Adrenal gland (tissue), 19 donors: ENCODE measurements at places on chromosomes 2 and 18. TPM values are rescaled to one million over a fixed set of nuclear protein-coding genes. Genes with fewer than 3 reads are reported as not detected.

DNA sequence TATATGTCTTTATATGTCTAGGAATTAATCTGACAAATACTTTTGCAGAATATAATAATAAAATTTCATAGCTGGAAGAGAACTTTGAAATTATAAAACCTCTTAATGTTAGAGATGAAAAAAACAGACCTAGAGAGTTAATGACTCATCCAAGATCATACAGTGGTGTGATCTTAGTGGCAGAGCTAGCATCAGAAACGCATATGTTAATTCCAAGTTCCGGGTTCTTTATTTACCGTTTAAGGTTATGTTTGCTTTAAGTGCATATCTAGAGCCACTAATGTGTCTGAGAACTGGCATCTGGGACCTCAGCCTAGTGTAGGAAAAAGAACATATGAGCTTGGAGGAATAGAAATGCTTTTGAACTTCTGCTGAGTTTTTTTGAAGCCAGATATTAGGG, 24.3 kb downstream of the CERS6 start:
- DNase-seq = no peak

DNA sequence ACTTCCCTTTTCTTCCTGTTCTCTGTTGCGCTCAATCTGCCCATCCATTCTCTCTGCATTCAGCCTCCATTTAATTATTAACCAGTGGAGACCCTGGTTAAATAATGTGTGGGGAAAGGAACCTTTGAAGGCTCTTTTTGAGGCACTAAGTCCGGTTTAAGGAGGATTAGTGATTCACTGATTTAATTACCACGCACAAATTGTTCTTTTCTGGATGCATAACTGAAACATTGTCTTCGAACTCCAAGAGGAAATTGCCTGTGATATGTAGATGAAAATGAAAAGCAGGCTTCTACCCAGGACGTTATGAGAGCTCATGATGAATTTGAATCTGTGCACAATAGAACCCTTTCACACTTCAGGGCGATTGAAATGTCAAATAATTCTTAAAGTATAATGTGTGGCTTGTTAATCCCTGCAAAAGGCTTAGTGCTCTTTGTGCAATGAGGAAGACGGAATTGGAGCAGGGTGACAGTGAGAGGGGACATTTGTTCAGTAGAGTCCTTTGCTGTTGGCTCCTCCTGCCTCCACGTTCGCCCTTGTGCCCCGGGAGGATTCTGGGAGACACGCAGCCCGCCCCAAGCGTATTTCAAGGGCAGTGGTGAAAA, 51.1 kb upstream of the ZNF236 start:
- no peak for DNase-seq

DNA sequence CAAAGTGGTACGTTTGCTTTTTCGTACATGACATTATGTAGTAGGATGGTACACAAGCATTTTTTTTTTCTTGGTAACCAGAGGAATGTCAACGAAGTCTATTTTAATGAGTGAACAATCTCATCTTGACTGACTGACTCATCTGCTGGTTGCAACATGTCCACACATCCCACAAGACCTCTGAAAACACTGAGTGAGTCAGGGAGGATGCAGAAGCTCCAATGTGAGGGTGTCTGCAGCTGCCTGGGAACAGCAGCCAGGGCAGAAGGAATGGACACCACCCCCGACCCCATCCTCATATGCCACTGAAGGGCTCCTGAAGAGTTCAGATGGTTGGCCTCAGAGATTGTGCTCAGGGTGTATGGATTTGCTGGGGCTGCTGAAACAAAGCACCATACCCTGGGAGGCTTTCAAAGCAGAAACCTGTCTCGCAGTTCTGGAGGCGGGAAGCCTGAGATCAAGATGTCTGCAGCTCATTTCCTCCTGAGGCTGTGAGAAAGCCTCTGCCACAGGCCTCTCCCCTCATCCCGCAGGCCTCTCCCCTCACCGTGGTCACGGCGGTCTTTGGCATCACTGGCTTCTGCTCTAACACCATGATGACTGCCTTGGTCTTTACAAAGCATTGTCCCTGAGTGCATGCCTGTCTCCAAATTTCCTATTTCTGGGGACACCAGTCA, 124.6 kb downstream of the LRATD1 start:
- no peak for DNase-seq

DNA sequence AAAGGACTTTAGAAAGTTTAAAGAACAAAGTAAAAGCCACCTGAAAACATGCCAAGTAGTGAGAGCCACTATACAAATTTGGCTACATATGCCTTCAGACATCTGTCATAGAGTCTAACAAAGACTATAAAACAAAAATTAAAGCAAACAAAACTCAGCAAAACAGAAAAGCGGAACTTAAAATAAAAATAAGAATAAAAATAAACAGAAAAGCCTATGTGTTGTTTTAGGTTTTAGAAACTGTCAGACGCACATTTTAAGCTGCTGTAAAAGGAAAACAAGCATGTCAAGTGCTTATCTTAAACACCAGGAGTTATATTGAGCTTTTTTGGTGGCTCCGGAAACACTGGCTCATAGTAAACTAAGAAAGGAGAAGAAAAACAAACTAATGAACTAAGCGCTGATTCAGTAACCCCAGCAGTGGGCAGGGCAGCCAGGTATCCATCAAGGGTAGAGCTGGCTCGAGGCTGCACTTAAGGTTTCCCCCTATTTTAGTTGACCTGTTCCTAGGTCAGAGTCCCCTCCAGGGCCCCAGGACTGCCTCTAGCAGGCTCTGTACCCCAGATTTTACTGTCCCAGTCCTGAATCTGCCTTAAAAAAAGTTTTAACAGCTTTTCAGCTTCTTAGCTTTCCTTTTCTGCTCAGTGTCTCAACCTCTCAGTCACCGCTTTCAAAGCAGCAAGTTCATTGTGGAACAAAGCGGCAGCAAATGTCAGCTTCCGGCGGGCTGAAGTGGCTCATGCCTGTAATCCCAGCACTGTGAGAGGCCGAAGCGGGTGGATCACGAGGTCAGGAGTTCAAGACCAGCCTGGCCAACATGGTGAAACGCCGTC, 15.4 kb upstream of the RMC1 start:
- no peak for DNase-seq

DNA sequence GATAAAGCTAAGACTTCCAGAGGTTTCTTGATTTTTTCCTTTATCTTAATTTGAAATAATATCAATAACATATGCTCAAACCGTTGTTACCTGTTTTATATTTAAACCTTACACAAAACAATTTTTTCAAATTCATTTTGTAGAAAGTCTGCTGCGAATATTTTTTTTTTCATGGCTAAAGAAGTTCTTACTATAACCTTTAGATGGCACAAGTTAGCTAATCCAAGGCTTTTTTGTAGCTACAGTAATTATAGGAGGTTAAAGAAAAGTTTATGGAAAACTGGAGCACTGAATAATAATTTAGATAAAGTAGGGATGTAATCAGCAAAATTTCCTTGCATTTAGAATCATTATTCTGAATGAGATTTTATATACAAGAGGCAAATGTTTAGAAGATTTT, 78.0 kb upstream of the PNPT1 start:
- no peak for DNase-seq

DNA sequence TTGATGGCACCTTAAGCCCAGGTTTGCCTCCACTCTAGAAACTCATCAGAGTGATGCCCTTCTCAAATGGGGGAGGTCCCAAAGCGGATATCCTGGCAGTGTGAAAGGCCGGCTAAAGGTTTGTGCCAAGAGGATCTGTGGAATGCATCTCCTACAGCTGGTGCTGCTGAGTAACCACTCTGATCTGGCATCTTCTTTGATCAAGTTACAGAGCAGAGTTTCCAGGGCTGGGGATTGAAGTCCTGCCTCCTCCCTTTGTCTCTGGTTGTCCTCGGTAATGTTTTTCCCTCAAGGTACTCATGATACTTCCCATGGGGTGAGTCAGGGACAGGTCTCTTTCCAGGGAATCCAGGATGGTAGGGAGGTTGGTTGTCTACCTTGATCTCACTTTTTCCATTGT, 24.6 kb downstream of the PRKRA start:
- DNase-seq = no peak

GRCh38 chr2:237213315-237214022, 127.8 kb downstream of the COPS8 start:
- peak; percentile 93 for DNase-seq

DNA sequence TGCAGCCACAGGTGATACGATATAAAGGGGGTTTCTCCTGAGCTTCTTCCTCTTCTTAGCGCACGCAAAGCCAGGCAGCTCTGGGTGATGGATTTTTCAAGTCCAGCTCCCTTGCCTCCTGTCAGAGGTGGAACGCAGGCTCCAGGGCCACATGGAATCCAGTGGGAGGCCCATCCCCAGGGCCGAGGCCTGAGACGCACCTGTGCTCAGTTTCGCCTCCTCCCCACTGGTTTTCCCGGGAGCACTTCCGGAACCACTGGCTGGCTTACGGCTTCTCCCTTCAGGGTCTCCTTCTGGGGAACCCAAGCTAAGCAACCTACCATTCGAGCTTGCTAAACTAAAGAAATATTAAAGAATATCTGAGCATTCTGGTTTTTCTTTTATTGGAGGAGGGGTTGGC, 63.6 kb downstream of the TRAPPC12 start:
- DNase-seq = no peak

DNA sequence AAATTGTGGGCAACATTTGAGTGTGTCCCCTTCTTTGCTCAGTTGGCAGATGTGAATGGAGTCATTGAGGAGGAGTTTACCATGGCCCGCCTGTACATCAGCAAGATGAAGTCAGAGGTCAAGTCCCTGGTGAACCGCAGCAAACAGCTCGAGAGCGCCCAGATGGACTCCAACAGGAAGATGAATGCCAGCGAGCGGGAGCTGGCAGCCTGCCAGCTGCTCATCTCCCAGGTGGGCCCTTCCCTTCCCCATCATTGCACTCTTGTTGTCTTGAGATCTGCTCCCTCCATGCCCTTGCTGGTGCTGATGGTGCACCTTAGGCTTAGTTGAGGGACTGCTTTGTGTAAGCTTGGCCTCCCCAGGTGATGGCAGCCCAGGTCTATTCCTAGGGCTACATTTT, 47.5 kb upstream of the LYPD6B start:
- DNase-seq = no peak

DNA sequence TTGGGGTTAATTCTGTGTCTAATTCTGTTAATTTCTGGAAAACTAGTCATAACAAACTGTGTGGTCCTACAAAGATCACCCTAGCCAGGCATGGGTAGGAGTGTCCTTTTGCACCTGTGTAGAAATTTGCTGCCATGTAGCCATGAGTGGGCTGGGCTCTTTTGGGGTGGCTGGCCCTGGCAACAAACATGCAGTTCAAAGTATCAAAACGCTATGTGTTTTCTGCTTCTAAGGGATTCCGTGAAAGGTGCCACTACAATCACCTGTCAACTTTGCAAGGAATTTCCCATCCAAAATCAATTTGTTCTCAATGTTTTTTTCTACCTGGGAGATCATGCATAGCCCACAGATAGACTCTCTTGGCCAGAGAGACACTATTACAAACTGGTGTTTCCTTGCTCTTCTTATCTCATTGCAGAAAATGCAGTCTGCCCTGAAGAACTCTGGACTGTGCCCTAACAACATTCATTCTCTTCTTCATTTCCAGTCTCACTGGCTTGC, 537.7 kb upstream of the ID2 start:
- no peak for DNase-seq

DNA sequence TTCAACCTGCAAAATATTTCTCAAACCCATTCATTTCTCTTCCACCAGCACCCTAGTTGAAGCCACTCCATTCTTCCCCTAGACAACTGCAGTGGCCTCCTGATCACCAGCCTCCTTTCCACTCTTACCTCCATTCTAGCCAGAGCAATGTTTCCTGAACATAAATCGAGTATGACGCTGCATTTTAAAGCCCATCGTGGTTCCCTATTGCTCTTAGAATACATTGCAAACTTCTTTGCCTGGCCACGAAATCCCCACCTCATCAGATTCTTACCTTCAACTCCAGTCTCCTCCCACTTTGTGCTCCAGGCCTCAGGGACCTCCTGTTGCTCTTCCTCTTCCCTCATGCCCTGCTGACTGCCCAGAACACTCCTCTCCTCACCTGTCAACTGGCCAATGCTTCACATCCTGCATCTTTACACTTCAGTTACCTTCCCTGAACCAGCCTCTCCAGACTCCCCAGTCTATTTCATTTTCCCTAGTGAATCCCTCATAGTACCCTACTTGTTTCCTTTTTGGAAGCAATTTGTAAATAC, 176.5 kb upstream of the CTAGE1 start:
- no peak for DNase-seq

GRCh38 chr18:5969989-5970403, 74.7 kb upstream of the TMEM200C start:
- no peak for DNase-seq

SCYGR5 gene
- not detected for total RNA-seq

OBSL1 gene
- total RNA-seq = 164 TPM

CYP26B1 gene
- total RNA-seq = 2.5 TPM

CYP1B1 gene
- 22.4 TPM for total RNA-seq

AKAIN1 gene
- 3.0 TPM for total RNA-seq
